Activated CD8-positive, alpha-beta memory T cell treated with anti-CD3 and anti-CD28 coated beads, Interleukin-2, amount 10 ng/mL, durations not matched to agents 7 days and 5 days (primary cell): ENCODE measurements at places on chromosomes 5 and 9. TPM values are rescaled to one million over a fixed set of nuclear protein-coding genes. Genes with fewer than 3 reads are reported as not detected.

IFNK gene
- not detected for total RNA-seq

RAB3C gene
- not detected for total RNA-seq

PTGS1 gene
- total RNA-seq: 0.35 TPM

CENPK gene
- 94.6 TPM for total RNA-seq

TLR4 gene
- total RNA-seq: not detected

DDX4 gene
- 0.29 TPM for total RNA-seq

CXCL14 gene
- not detected for total RNA-seq

LECT2 gene
- not detected for total RNA-seq

FGF10 gene
- total RNA-seq: not detected

PTGR1 gene
- not detected for total RNA-seq

NR2F1 gene
- not detected for total RNA-seq

QRFP gene
- total RNA-seq: not detected

IL7R gene
- 10.4 TPM for total RNA-seq

CDH12 gene
- total RNA-seq: not detected

GDNF gene
- total RNA-seq: not detected

PCDHB12 gene
- total RNA-seq: not detected

GOLM1 gene
- total RNA-seq: 5.5 TPM

FGF1 gene
- not detected for total RNA-seq

REEP2 gene
- 1.7 TPM for total RNA-seq

CAMK2A gene
- total RNA-seq: not detected

SMIM32 gene
- total RNA-seq: not detected

LCNL1 gene
- 0.09 TPM for total RNA-seq

TMEM174 gene
- not detected for total RNA-seq

PCDHB14 gene
- not detected for total RNA-seq

DAB2IP gene
- 0.07 TPM for total RNA-seq

C5orf58 gene
- not detected for total RNA-seq

VCAN gene
- not detected for total RNA-seq

STK32A gene
- total RNA-seq: not detected

PKD2L2 gene
- total RNA-seq: 0.38 TPM

RMRP gene
- 6,751 TPM for total RNA-seq

DPYSL3 gene
- not detected for total RNA-seq

AQP3 gene
- total RNA-seq: 2.8 TPM

PLEKHG4B gene
- not detected for total RNA-seq

CD74 gene
- 1,513 TPM for total RNA-seq

GKAP1 gene
- 4.5 TPM for total RNA-seq

C6 gene
- not detected for total RNA-seq

DNM1 gene
- 0.79 TPM for total RNA-seq

ECM2 gene
- total RNA-seq: not detected

FOXD4L6 gene
- total RNA-seq: not detected
